Right cardiac atrium (tissue), 5 donors: ENCODE measurements at places on chromosomes 3 and 15.

- no peak for DNase-seq
Observed at GRCh38 chr3:115788921-115789470, 165.7 kb downstream of the GAP43 start.

DNA sequence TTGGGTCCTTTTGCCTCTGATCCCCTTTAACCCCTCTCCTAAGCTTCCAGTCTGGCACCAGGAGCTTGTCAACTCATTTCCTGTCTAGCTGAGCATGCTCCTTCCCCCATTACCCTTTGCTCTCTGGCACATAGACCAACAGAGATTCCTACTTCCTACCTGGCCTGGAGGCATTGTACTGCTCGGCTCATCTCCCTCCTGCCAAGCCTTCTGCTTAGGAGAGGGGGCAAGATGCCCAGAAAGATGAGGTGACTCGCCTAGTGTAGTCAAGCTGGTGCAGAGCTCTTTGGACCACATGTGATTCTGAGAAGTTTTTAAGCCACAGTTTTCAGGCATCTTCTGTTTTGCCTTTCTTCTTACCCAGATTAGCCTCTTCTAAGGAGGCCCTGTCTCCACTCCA is 95.4 kb downstream of the ZNF621 start:
- no peak for DNase-seq

GRCh38 chr3:128508852-128509251 is 15.9 kb upstream of the GATA2 start:
- peak; percentile 21 for DNase-seq

GRCh38 chr15:85890620-85890980 is 95.9 kb upstream of the KLHL25 start:
- no peak for DNase-seq

DNA sequence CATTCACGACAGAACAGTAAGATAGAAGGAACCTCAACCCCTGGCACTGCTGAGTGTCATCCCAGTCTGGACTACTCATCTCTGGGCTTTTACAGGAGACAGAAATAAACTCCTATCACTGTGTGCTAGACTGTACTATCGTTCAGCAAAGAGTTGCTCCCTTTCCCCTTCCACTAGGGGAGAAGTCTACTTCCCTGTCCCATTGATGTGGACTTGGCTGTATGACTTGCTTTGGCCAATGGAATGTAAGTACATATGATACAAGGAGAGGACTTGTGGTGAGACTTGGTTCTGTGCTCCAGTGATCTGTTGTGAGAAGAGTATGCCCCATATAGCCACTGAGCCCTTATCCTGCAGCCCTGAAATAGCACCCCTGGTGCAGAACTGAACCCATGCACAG is 5.3 kb upstream of the KIF7 start:
- DNase-seq, result no peak

DNA sequence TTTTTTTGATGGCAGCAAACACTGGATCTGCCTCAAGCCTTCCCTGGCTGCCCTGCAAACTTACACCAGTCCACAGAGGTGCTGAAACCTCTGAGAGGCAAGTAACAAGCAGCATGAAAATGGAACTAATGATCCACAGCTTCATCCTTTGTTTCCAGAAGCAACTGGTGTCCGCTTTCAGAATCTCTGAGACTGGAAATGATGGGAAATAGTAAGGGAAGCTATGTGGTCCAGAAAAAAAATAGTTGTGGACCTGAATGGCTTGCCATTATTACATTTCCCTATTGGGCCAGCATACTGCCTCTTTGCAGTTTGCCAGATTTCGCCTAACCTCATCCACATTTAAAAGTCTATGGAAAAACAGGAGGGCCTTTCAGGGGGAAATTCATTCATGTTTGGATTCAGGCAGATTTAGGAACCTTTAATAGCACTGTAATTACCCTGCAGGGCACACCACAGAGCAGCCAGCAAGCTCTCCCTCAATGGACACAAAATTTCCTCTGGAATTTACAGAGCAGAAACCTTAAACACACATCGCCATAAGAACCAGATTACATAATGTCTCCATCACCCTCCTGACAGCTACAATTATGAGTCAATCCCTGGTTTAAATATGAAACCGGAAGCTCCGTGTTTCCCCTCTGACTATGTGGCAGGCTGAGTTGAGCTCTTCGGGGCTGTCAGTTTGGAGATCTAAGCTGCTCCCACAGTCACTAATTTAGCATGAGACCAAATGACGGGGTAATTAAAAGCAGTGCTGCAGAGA is 134.4 kb downstream of the TMCO5A start:
- no peak for DNase-seq

DNA sequence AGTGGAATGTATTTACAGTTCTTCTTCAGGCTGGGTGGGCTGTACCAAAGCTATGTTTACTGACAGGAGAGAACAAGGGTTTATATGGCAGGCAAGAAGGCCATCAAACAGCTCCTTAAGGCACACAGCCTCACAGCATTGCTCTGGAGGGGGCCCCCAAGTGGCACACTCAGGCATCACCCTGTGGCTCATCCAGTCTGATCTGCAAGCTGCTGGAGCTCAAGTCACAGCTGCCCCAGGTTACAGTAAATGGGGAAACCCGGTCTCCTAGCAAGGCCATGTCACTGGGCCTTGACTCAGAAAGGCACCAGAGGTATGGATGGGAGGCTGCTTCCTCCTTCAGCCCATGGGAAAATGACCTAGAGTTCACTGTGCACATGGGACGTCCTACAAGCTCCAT is 67.5 kb downstream of the TFG start:
- DNase-seq, result no peak

DNA sequence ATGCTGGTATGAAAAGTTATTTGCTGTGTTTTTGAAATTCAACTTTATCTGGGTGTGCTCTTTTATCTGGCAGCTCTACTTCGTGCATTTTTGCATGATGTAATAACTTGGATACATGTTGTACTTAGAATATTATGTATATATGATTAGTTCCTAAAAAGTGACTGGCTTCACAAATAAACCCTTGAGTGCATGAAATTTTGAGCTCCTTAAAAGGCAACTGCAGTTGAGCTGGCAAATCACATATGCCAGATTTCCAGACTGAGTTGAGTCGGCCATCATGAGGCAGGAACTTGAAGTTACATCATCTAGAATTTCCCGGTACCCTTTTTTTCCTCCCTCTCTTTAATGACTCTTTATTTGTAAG is 162.5 kb downstream of the FNDC3B start:
- DNase-seq, result no peak

DNA sequence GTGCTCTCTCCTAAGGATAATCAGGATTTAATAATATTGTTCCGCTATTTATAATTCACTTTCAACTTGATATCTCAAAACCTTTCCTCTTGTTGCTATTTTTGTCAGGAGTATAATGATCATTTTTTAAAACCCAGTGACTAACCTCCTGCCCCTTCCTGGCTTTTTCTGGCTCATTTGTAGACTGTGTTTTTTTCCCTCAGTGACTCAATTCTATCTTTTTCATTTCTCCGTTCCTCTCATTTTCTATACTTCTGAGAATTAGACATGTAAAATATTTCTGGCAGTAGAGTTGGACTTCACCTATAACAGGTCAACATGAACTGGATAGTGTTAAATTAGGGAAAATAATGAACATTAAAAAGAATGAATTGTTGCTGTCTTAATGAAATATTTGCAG is 490.7 kb downstream of the EDEM1 start:
- no peak for DNase-seq

GRCh38 chr3:43496740-43497375 is 125.0 kb downstream of the ANO10 start:
- DNase-seq, result no peak

DNA sequence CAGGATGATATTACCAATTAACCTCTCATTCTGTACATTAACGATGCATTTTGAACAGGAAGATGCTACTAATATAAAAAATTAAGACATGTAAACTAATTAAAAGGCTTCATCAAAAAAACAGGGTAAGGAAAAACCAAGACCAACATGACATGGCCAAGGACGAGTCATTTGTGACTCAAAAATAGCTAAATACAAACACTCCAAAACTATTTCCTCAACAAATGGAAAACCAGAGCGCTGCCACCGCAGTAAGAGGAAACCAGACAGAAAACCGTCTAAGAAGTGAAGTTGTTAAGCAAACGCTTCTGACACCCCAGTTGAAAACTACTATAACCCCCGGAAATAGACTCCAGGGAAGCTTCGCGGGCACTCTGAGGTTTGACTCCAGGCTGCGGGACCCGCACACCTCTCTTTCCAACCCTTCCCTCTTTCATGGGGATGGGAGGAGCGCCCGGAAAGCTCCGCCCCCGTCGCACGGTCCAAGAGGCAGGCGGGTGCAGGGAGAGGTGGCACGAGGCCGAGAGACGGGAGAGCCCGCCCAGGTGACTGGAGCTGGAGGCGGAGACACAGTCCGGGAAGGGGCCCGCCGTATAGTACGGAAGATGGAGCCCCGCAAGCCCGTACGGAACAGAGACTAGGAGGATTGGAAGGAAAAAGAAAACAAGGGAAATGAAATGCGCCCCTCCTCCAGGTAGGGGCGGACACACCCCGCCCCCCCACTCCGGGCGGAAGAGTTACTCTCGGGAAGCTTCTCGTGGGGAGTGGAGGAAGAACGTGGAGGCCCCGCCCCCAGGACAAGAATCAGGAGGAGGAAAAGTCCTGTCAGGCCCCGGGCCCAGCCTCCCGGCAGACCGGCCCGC is 708 bp downstream of the DCAF1 start:
- peak; percentile 98 for DNase-seq

GRCh38 chr15:50825946-50826345 is 60.4 kb upstream of the SPPL2A start:
- DNase-seq, result no peak

- no peak for DNase-seq
Observed at GRCh38 chr3:8436661-8437287, 64.8 kb upstream of the LMCD1 start.

DNA sequence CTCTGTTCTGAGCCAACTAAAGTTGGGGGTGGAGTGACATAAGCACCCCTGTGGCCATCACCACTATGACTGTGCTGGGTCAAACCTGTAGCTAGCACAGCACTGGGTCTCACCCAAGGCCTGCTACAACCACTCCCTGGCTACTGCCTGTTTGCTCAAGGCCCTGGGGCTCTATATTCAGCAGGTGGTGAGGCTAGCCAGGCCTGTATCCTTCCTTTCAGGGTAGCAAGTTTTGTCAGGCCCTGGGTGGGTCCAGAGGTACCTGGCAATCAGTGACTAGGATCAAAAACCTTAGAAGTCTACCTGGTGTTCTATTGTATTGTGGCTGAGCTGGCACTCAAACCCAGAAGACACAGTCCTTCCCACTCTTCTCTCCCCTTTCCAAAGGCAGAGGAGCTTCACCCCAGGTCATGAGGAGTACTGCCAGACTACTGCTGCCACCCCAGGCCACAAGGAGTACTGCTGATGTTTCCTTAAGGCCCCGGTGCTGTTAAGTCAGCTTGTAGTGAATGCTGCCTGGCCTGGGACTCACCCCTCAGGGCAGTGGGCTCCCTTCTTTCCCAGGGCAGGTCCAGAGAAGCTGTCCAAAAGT is 170.8 kb downstream of the IGSF11 start:
- DNase-seq, result no peak

GRCh38 chr3:190008432-190008831 is 112.3 kb downstream of the P3H2 start:
- DNase-seq, result no peak

- no peak for DNase-seq
Observed at GRCh38 chr3:172717493-172718088, 6.7 kb upstream of the NCEH1 start.

DNA sequence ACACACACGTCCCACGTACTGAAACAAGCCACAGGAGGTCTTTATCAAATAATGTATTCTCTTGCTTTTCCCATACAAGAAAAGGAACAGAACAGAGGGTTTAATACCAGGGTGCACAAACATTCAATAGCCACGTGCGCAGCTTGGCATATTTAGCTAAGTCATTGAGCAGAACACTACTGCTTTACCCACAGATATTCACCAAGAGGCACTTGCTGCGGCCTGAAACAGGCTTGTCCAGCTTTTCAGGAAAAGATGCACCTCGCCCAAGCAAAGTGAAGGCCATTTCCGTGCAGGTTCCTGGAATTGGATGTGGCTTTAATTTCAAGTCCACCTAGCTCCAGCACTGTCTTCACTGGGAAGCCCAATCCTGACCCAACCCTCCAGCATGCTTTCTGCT is 17.6 kb downstream of the ZDHHC3 start:
- DNase-seq, result no peak

GRCh38 chr3:135691240-135691639 is 274.3 kb upstream of the PPP2R3A start:
- DNase-seq, result no peak
